Fibroblast of the aortic adventitia (primary cell): ENCODE measurements at places on chromosomes 11 and 22. TPM values are rescaled to one million over a fixed set of nuclear protein-coding genes. Genes with fewer than 3 reads are reported as not detected.

GRCh38 chr11:35011944-35012343, 95.5 kb downstream of the PDHX start:
- DNase-seq = no peak

DNA sequence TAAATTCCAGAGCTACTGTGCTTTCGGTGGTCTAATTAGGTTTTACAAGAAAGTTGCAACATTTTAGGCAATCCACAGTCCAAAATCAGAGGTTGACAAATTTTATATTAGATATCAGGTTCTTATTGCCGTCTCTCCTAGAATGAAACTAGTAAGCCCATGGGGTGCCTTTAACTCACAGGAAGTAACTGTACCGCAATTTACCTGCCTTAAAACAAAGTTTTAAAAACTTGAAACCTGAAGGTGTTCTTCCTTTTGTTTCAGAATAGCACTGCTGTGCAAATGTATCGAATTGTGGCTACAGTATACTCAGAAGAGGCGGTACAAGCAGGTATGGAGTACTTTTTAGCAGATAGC, 77.2 kb downstream of the PISD start:
- DNase-seq = no peak

DNA sequence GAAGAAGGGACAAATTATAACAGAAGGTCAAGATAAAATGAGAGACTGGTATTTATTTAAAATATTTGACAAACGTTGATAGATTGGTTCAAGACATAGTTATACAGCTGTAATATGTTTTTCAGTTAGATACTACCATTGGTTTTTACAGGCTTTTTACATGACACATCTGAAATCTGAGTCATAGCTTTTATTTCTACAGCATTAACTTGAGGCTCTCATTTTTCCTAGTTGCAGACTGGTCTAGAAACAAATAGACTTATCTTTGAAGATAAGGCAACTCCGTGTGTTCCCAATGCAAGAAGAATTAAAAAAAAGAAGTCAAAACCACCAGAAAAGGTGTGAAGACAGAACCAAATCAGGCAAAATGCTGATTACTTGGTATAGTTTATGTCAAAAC, 31.3 kb downstream of the CEP57 start:
- peak; percentile 67 for DNase-seq

- DNase-seq = no peak
Measured at GRCh38 chr22:29473001-29473400, 7.0 kb upstream of the NEFH start.

DNA sequence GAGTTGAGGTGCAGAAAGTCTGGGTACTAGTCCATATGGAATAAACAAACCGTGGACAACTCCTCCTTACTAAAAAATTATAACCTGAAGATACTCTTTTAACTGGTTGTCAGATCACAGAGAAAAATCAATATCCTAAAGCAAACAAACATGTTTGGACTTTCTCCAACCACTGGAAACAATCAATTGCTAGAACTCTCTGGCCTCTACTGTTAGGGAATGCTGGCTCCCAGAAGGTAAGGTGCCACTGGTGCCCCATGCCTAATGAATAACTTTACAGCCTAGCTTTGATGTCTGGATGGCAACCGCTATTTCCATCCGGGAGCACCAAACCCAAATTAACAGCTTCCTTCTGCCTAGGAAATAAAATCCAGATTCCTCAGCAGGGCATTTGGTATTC, 74.5 kb downstream of the AMBRA1 start:
- DNase-seq = no peak

DNA sequence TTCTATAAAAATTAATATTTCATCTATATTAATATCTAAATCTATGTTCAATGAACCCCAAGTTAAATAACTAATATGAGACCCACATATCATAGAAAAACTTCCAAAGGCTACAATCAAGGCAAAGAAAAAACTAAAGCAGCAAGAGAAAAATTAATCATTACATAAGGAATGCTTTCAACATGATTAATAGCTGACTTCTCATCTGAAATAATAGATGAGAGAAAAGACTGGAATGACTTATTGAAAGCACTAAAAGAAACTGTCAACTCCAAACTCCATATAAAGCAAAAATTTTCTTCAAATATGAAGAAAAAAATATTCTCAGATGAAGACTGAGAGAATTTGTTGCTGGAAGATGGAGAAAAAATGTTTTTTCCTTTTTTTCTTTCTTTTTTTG, 13.0 kb downstream of the TRIM5 start:
- no peak for DNase-seq

GRCh38 chr11:73284106-73284505, 12.0 kb downstream of the P2RY6 start:
- no peak for DNase-seq

DNA sequence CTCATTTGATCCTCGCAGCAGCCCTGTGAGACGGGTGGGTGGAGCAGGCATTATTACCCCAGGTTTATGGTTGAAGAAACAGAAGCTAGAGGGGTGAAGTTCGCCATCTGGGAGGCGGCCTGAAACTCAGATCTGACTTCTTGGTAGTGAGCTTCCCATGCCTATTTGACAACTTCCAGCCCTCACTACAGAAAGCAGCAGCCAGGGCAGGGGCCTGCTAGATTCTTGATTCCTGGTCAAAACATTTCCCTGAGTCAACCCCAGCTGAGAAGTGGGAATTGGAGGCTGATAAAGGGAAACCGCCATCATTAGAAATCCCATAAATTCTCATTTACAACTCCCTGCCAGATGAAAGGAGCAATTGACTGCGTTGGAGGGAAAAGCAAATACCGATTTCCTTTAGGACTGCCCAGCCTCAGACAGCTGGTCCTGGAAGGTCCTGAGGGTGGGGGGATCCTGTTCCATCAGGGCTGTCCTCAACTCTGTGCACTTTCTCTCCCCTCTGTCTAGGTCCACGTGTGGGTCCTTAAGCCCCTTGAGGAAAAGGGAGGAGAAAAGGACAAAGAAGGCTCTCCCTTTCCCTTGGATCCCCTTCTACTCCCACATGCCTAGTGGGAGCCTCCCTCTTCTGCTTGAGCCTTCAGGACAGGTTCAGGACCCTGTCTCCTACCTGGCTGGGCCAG, 10.2 kb upstream of the NECTIN1 start:
- peak; percentile 39 for DNase-seq

DNA sequence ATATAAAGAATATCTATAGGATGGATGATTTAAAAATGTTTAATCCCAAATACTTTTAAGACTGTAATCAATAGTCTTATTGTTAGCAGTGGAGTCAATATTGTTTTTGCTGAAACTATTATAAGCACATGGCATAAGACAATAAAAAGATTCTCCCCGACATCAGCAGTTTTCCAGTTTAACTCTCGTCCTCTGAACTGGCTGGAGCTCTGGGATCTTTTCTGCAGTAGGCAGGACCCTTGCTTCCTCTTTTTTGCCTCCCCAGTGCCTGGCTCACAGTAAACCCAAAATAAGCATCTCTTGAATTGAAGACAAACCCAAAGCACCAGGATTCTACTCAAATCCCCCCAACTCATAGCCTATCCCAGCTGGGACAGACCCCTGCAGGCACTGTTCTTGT, 32.9 kb downstream of the KCNJ1 start:
- no peak for DNase-seq

DNA sequence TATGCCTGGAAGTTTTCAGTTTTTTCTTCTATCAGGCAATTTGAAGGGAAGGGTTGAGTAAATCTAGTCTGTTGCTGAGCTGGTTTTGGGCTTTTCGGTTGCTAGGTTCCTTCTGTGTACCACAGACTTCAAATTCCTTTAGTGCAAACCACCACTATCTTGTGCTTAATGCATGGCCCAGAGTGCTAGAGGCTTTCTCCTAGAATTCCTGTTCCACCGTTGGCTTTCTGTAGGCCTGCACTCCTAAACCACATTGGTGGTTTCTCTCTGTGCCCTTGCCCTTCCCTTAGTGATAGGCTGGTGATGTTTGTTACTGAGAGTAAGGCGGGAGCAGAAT, 47.1 kb upstream of the CTSC start:
- DNase-seq = peak; percentile 31

DNA sequence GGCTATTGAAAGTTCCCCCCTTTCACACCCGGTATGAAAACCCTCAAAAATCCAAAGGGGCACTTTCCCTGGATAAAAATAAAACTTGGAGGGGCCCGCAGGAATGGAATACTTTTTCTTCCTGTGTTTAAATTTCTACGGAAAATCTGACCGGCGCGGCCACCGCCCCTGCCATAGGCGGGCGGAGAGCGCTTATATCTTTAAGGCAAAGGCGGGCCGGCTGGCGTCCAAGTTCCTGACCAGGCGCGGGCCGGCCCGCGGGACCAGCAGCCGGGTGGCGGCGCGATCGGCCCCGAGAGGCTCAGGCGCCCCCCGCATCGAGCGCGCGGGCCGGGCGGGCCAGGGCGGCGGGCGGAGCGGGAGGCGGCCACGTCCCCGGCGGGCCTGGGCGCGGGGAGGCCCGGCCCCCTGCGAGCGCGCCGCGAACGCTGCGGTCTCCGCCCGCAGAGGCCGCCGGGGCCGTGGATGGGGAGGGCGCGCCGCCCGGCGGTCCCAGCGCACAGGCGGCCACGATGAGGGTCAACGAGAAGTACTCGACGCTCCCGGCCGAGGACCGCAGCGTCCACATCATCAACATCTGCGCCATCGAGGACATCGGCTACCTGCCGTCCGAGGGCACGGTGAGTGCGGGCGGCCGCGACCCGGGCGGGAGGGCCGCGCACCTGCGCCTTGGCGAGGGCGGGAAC, at the start of gene ANO1:
ANO1 (plus strand) TSS at position 223 of the 686 bp plus-strand sequence; CDS start at position 513, 290 bp downstream.
- no peak for DNase-seq

GRCh38 chr22:29647954-29648737, 44.7 kb downstream of the NF2 start:
- no peak for DNase-seq

DNA sequence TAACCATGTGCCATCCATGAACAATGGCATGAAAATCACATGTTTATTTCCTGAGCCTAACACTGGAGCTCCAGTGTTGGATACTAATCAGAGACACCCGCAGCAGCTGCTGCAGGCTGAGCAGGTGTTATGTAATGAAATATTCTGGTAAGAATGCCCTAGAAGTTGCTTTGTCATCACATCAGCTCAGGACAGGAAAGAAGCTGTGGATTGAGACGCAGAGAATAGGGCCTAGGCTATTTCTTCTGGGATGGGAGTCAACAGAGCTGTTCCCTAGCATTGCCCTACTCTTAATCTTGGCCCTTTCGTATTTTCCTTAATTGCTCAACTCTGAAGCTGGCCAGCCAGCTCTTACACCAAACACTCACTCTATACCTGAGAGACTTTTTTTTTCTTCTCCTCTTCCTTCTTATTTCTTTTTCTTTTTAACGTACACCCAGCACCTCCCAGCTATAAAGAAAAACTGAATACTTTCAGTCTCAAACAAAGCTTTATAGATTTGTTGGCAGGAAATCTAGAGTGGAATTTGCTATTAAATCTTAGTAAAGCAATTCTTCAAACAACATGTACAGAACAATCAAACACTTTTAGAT, 31.9 kb downstream of the RASSF10 start:
- DNase-seq = no peak

GRCh38 chr11:125251956-125252355, 87.4 kb downstream of the PKNOX2 start:
- no peak for DNase-seq

The LRRC56 gene
- 0.45 and 1.2 TPM in 2 replicates for total RNA-seq

The P2RX6 gene
- 0.63 and 5.9 TPM in 2 replicates for total RNA-seq

The CRYBB2 gene
- total RNA-seq = not detected in 2 replicates

The CD3D gene
- not detected in 2 replicates for total RNA-seq
